ENCODE measurements at places on chromosomes 5 and 9. TPM values are rescaled to one million over a fixed set of nuclear protein-coding genes. Genes with fewer than 3 reads are reported as not detected.

- DNase-seq, result no peak
Observed at GRCh38 chr5:137858954-137859353, 8.7 kb upstream of the MYOT start.

DNA sequence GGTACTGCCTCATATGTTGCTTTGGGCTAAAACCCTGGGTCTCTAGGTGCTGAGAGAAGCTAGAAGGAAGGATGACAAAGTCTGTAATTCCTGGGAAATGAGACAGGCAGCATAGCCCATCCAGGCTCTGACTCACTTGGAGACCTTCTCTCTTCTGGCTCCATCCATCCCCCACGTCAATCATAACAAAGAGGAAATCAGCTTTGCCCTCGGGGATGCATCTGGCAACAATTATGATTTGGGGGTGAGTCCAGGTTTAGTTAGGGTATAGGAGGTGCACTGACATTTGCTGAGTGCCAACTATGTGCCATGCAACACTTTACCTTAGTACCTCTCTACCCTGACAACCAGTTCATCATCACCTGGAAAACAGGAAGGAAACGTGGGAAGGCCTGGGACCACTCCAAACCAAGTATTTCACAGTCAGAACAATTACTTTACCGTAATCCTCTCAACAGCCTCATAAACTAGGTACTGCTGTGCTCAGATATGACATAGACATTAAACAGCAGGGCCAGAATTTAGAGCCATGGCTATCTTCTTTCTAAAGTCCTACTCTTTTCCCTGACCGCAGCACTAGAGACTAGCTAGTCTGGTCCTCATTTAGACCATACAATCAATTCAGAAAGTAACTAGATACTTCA lies 39.1 kb upstream of the GZMA start:
- no peak for DNase-seq

DNA sequence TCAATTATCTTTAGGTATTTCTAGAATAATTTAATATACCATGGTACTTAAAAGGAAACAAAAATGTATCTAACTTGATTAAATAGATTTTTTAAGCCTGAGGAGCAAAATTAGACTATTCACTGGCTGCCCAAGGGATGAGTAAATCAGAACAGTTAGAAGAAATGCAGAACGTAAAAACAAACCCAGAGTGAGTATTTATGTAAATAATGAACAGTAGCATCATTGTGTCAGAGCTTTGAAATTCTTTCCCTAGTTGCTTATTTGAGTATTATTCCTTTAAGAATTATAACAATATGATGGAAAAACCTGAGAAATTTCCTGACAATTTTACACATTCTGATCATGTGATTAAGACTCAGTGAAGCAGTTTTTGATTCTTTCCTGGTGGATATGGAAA lies 200.9 kb downstream of the GDNF start:
- DNase-seq, result no peak

- DNase-seq, result no peak
Observed at GRCh38 chr9:124256517-124257069, 1.2 kb upstream of the NEK6 start.

DNA sequence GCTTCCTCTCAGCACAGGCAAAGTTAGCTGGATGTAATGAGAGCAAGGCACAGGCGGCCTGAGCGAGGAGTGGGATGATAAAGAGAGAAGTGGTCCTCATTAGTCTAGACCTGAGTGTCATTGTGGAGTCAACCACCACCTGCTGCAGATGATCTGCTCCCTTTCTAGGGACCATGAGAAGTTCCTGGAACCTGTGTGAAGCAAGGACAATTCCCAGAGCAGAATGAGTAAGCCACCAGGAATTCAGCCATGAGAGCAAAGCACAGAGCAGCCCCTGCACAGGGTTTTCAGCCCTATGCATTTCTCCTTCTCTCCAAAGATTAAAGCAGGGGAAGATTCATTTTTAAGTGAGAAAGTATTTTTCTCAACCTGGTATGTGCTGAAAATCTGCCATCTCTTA lies 146.8 kb upstream of the SPEF2 start:
- DNase-seq, result no peak

GRCh38 chr9:69030851-69031645 lies 4.5 kb upstream of the FXN start:
- no peak for DNase-seq

DNA sequence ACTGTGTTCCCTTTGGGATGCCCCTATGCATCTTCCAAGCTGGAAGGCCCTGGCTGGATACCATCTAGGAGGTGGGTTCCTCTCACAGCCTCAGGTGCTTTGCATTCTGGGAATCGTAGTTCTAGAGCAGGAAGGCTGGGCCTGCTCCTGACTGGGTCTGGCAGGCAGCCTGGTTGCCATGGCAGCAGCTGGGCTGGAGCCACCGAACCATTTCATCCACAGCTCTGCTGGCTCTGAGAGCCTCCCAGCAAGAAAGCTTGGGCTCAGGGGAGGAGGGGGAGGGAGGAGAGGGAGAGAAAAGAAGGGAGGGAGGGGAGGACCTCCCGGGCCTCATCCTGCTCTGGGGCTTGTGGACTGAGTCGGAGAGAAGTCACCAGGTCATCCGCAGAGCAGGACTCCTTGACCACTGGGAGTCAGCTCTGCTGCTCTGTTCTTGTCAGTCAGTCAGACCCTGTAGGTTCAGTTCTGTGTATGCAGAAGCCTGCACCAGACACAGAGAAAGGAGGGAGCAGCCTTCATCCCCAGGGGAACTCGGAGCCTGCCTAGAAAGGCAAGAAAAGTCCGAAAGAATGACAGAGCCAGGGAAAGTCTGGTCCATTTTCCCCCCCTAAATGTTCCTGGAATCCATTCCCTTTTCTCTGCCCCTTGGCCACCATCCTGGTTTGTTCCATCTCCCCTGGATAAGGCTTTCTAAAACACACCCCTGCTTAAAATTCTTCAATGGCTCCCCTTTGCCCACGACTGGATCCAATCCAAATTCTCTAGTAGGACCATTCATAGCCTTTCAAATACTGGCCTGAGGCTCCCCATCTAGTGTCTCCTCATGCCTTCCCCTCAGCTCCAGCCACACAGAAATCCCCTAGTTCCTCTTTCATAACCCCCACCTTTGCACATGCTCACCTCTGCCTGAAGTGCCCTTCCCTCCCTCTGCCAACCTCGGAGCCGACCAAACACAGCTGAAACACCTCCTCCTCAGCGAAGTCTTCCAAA lies 65.4 kb upstream of the ARAP3 start:
- DNase-seq, result peak; percentile 67

DNA sequence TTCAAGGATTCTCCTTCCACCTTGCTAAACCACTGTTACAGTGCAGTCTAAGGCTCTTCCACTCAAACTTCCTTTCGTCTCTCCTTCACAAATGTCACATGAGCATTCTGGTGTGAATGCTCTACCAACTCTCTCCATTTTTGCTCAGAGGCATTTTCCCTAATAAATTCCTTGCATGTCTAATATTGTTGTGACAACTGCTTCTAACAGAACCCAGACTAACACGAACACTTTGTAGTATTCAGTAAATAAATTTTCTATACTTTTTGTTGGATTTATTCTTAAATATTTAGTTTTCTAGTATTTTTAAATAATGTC lies 24.0 kb downstream of the RAPGEF6 start:
- DNase-seq, result no peak

GRCh38 chr9:123447934-123448646 lies 92.1 kb downstream of the CRB2 start:
- DNase-seq, result no peak

DNA sequence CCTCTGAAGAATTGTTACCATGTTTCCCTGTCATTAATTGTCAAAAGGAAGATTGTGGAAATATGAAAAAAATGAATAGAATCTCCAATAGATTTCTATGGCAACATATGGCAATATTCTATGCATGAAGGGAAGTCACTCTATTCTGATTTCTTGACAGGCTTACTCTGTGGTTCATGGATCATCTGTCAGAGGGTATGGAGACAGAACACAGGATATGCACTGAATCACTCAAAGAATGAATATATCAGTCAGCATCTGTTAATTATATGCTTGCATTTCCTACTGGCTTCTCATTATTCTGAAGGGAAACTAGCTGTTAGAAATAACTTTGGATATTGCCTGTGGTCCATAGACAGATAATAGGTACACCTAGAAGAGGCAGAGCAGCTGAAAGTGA lies 918.9 kb downstream of the DTWD2 start:
- no peak for DNase-seq

DNA sequence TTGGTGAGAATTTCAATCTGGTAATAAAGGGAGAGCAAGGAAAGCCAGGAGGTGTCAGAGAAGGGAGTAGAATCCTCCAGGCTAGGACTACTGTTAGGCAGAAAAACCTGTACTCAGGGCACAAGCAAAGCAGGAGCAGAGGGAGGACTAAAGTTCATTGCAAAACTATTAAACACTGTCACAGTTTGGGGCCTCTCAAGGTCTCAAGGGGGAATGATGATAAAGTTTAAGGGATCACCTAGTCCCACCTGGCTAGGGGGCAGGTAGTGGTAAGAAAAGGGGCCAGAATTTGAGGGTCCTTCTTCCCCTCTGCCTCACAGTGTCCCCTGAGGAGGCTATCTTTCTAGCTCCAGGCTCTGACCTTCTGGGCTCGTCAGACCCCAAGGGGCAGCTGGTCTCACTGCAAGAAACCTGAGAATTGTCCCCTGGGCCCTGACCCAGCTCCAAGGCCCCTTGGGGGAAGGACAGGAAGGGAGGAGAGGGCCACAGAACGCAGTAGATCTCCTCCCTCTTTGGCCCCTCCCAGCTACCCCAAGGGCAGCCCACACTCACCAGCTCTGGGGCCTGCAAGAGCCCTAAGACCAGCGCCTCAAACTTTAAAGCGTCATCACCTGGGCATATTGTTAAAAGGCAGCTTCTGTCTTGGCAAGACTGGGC lies 974 bp downstream of the CCDC69 start:
- no peak for DNase-seq

PCDHA3 gene
- polyA plus RNA-seq, result 0.48 TPM

ELL2 gene
- not detected for polyA plus RNA-seq

EQTN gene
- not detected for polyA plus RNA-seq

EPB41L4B gene
- polyA plus RNA-seq, result 6.8 TPM
